ENCODE measurements at places on chromosomes 11 and 22.

DNA sequence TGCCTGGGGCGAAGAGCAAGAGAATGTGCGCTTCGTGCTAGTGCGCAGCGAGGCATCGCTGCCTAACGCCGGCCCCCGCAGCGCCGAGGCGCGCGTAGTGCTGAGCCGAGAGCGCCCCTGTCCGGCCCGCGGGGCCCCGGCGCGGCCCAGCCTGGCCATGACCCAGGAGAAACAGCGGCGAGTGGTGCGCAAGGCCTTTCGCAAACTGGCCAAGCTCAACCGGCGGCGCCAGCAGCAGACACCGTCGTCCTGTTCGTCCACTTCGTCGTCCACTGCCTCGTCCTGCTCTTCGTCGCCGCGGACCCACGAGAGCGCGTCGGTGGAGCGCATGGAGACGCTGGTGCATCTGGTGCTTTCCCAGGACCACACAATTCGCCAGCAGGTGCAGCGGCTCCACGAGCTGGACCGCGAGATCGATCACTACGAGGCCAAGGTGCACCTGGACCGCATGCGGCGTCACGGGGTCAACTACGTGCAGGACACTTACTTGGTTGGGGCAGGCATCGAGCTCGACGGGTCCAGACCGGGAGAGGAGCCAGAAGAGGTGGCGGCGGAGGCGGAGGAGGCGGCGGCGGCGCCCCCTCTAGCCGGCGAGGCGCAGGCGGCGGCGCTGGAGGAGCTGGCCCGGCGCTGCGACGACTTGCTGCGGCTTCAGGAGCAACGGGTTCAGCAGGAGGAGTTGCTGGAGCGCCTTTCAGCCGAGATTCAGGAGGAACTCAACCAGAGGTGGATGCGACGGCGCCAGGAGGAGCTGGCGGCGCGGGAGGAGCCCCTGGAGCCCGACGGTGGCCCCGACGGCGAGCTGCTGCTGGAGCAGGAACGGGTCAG lies 1.0 kb downstream of the RASSF10 start:
- no peaks in the 10 kb centered on the region for H3K36me3 ChIP-seq
- H3K4me1 ChIP-seq, result no peaks in the 10 kb centered on the region
- H3K27ac ChIP-seq, result no peak overlapping the region
- peak overlapping the region; percentile 53 for H3K4me3 ChIP-seq

DNA sequence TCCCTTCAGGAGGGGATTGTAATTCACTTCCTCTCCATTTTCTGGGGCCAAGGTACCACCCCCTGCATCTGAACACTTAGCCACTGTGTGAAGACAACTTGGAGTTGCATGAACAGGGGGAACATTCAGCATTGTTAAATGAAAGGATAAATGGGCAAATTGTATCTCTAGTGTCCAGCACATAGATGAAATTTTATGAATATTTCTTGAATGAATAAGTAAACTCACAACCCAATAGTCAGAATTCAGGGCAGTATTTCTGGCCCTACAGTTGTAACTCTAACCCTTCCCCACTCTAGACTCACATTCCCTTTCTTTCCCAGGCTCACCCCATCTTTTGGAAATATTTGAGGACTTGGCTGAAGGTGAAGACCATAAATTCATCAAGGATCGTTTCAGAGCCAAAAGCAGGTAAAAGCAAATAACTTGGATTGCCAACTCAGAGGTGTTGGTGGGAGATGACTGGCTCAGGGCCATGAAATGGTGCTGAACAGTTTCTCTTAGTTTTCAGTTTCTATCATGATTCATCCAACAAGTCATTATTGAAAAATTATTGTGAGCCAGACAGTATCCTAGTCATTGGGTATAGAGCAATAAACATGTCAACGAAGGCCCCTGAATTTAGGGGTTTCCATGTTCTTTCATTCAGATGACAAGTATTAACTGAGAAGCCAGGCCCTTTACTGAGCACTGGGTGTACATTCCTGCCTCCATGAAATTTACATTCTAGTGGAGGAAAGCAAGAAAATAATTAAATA lies 33.3 kb upstream of the ZC3H12C start:
- H3K27me3 ChIP-seq, result no peaks in the 10 kb centered on the region
- H3K4me3 ChIP-seq, result peak overlapping the region; percentile 49
- H3K27ac ChIP-seq, result peak overlapping the region; percentile 69
- H3K36me3 ChIP-seq, result no peaks in the 10 kb centered on the region
- DNase-seq, result peak; percentile 78
- H3K4me1 ChIP-seq, result peaks cover 28% of the 10 kb centered on the region

GRCh38 chr11:46666516-46666915 lies 33.9 kb downstream of the ARHGAP1 start:
- no peak for DNase-seq
- H3K4me3 ChIP-seq, result no peak overlapping the region
- H3K36me3 ChIP-seq, result peaks cover 37% of the 10 kb centered on the region
- H3K27ac ChIP-seq, result no peak overlapping the region
- peaks cover 4% of the 10 kb centered on the region for H3K4me1 ChIP-seq
- no peaks in the 10 kb centered on the region for H3K27me3 ChIP-seq

DNA sequence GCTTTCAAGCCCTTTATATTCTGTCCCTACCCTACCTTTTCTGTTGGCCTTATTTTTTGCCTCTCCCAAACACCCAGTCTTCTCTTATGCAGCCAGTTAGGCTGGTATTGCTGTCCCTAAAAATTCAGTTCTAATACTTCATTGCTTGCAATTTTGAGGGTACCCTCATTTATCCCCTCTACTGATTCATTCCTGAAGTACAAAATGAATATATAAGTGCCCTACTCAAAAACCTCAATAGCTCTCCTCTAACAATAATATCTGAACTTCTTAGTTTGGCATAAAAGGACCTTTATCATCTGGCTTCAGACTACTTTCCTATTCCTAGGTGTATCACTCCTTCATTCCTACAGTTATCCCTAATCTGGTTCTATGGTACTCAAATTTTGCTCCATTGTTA lies 5.2 kb upstream of the EIF4G2 start:
- peaks cover 18% of the 10 kb centered on the region for H3K4me1 ChIP-seq
- no peak overlapping the region for H3K4me3 ChIP-seq
- no peaks in the 10 kb centered on the region for H3K36me3 ChIP-seq
- H3K27ac ChIP-seq, result no peak overlapping the region

- no peaks in the 10 kb centered on the region for H3K27me3 ChIP-seq
- no peak overlapping the region for H3K27ac ChIP-seq
- H3K4me3 ChIP-seq, result no peak overlapping the region
- DNase-seq, result no peak
- no peaks in the 10 kb centered on the region for H3K36me3 ChIP-seq
- peaks cover 4% of the 10 kb centered on the region for H3K4me1 ChIP-seq
Observed at GRCh38 chr11:115682101-115682500, 177.9 kb upstream of the CADM1 start.

GRCh38 chr11:74775762-74776161 lies 27.1 kb downstream of the RNF169 start:
- H3K4me1 ChIP-seq, result peaks cover 20% of the 10 kb centered on the region
- no peaks in the 10 kb centered on the region for H3K27me3 ChIP-seq
- H3K36me3 ChIP-seq, result no peaks in the 10 kb centered on the region

DNA sequence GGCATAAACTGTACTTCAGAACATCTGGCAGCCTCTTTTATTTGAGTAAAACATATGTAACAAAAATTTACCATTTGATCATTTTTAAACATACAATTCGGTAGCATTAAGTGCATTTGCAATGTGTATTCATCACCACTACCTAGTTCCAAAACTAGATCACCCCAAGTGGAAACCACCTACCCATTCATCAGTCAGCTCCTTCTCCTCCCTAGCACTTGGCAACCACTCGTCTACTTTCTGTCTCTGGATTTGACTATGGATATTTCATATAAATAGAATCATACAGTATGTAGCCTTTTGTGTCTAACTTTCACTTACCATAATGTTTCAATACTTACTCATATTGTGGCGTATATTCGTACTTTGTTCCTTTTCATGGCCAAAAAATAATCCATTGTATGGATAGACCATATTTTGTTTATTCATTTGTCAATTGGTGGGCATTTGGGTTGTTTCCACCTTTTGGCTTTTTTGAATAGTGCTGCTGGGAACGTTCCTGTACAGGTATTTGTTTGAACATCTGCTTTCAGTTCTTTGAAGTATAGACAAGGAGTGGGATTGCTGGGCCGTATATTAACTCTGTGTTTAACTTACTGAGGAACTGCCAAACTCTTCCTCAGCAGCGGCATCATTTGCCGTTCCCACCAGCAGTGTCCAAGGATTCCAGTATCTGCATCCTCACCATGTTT lies 27.2 kb upstream of the ADORA2A start:
- H3K27ac ChIP-seq, result no peak overlapping the region
- no peak overlapping the region for H3K4me3 ChIP-seq
- peaks cover 23% of the 10 kb centered on the region for H3K36me3 ChIP-seq
- peaks cover 29% of the 10 kb centered on the region for H3K4me1 ChIP-seq
- no peak for DNase-seq
- H3K27me3 ChIP-seq, result no peaks in the 10 kb centered on the region

DNA sequence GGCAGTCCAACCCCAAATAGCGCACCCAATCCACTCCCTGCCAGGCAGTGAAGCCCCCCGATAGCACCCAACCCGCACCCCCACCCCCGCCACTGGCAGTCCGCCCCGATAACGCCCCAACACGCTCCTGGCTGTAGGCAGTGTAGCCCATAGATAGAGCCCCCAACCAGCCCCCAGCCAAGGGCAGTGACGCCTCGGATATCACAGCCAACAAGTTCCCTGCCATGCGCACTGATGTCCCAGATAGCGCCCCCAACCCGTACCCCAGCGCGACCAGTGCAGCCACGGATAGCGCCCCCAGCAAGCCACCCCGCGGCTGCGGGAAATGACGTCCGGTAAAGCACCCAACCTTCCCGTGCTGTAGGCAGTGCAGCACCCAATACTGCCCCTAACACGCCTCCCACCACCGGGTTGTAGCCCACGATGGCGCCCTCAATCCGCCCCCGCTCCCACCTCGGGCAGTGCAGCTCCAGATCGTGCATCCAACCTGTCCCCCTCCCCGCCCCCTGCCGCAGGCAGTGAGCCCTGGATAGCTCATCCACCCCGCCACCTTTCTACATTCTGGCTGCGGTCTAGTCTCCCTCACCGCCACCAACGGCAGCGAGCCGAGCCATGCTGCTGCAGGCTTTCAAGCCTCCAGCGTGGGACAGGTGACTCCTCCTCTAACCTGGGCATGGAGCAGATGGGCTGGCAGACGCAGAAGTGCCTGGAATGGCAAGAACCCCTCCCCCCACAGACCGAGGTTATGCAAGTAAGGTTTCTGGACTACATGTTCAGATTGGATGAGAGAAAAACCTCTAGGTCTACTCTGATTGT lies 625 bp downstream of the RFPL2 start:
- no peak overlapping the region for H3K27ac ChIP-seq
- DNase-seq, result no peak
- no peak overlapping the region for H3K4me3 ChIP-seq
- no peaks in the 10 kb centered on the region for H3K36me3 ChIP-seq
- peaks cover 6% of the 10 kb centered on the region for H3K27me3 ChIP-seq

DNA sequence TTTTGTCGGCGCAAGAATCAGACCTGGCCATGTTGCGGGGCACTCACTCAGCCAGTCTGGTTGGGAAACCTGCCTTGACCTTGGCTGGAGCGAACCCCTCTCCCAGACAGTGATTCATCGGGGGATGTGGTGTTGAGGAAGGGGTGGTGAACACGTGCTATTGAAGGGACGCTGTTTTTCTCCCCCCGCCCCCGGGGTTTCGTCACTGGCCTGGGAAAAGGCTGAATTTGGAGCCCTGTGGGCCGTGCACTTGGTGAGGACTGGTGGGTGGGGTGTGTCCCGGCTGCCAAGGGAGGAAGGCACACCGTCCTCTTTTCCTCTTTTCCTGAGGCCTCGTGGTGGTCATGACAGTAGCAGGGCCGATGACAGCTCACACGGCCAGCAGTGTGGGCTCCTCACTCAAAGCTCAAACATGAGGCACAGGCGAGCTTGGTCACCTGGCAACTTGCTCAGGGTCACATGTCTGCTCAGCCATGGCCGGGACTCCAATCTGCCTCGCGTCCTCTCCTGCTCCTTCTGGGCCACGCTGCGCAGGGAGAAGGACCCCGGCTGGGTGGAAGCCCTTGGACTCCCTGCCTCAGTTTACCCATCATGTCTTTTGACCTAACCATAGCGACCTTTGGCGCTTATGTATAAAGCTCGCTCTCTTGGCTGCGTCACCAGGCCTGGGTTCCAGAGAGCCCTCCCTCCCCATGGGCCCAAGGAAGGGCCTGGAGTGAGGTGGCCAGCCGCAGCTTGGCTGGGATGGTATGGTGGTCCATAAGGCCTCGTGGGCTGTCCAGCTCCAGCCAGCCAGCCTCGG lies 49.4 kb downstream of the SMIM38 start:
- H3K27ac ChIP-seq, result no peak overlapping the region
- no peaks in the 10 kb centered on the region for H3K4me1 ChIP-seq
- H3K4me3 ChIP-seq, result no peak overlapping the region
- peaks cover 14% of the 10 kb centered on the region for H3K27me3 ChIP-seq
- no peak for DNase-seq
- no peaks in the 10 kb centered on the region for H3K36me3 ChIP-seq

- DNase-seq, result no peak
- H3K27me3 ChIP-seq, result no peaks in the 10 kb centered on the region
- no peak overlapping the region for H3K27ac ChIP-seq
Observed at GRCh38 chr11:75982309-75982708, 167.3 kb downstream of the UVRAG start.
